Hematopoietic multipotent progenitor cell (in vitro differentiated cells): ENCODE measurements at places on chromosomes 5 and 9. TPM values are rescaled to one million over a fixed set of nuclear protein-coding genes. Genes with fewer than 3 reads are reported as not detected.

Gene IFNA21
- total RNA-seq, result not detected

Gene HINT1
- 301 TPM for total RNA-seq

Gene ARAP3
- 0.27 TPM for total RNA-seq

Gene HTR4
- total RNA-seq, result under 0.01 TPM

Gene WDR38
- not detected for total RNA-seq

Gene IL9
- not detected for total RNA-seq

Gene CRHBP
- total RNA-seq, result 430 TPM

Gene ELOVL7
- total RNA-seq, result 8.1 TPM

Gene FCN2
- not detected for total RNA-seq

Gene SOX30
- under 0.01 TPM for total RNA-seq

Gene OBP2B
- total RNA-seq, result not detected

Gene NUTM2G
- not detected for total RNA-seq

Gene BTNL8
- under 0.01 TPM for total RNA-seq

Gene FUT7
- total RNA-seq, result 14.3 TPM

Gene LHX3
- total RNA-seq, result 0.27 TPM

Gene IL33
- not detected for total RNA-seq

Gene TRMO
- total RNA-seq, result 24.5 TPM

Gene RNF180
- total RNA-seq, result under 0.01 TPM

Gene HRH2
- 5.1 TPM for total RNA-seq
